Activated naive CD8-positive, alpha-beta T cell treated with anti-CD3 and anti-CD28 coated beads, Interleukin-2, amount 10 ng/mL, durations not matched to agents 7 days and 5 days (primary cell): ENCODE measurements at places on chromosomes 6 and 20. TPM values are rescaled to one million over a fixed set of nuclear protein-coding genes. Genes with fewer than 3 reads are reported as not detected.

- H3K27me3 ChIP-seq, result peaks cover 20% of the 10 kb centered on the region
- no peak for DNase-seq
- H3K36me3 ChIP-seq, result no peaks in the 10 kb centered on the region
- no peaks in the 10 kb centered on the region for H3K4me1 ChIP-seq
Observed at GRCh38 chr6:105566503-105566902, 163.6 kb upstream of the PREP start.

DNA sequence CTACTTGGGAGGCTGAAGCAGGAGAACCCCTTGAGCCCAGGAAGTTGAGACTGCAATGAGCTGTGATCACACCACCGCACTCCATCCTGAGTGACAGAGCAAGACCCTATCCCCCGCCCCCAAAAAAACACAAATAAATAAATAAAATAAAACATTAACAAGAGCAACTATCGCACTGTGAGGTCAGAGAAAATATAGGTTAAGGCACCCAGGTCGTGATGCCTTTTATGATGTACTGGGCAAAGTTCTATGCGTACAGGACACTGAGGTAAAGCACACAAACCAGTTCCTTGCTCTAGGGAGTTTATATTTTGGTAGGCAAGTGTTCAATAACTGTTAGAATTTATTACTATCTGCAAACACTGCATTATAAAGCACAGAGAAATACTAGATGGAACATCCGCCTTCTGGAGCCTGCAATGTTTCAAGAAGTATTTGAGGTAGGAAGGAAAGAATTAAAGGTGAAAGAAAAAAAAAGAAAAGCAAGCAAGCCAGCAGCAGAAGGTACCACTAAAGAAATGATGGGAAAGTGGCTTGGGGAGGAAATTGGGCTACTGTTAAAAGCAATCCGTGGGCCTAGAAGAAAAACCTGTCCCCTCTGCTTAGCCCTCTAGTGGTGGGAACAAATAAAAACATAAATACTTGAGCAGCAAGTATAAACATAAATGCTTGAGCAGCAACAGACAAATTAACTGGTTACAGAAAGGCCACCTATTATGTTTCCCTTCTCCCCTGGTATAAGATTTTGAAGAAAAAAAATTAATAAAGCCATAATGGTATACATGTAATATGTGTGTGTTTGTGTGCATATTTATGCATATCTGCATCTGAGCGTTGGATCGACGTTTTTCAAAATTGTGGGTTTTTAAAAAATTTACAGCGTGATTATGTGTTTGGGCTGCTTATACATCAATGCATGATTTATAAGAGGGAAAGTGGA lies 128.0 kb downstream of the PHACTR1 start:
- H3K27me3 ChIP-seq, result no peaks in the 10 kb centered on the region
- H3K36me3 ChIP-seq, result no peaks in the 10 kb centered on the region
- no peak overlapping the region for H3K27ac ChIP-seq
- DNase-seq, result no peak
- no peak overlapping the region for H3K4me3 ChIP-seq

DNA sequence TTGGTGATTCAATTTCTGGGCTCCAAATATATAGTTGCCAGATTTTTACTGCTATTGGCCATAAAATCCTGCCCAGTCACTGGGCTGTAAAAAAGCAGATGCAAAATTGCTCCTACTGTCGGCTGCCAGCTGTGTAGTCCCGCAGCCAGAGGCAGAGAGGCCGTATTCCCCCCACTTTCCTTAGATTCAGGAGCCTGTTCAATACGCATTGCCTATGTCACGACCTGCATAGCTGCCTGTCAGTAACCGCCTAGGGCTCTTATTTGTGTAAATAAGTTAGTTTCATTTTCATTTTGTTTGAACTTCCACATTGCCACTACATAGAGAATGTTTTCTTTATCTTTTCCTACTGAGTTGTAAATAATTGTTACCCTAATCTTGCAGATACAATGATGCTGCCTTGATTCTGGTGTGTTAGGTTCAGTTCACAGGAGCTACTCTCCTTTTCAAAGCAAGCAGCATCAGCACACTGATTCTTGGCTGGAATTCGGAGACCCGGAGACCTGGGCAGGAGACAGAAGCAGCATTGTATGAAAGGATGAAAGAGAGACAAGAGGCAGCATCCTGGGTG lies 46.0 kb upstream of the UST start:
- peaks cover 6% of the 10 kb centered on the region for H3K4me1 ChIP-seq
- no peak for DNase-seq
- H3K36me3 ChIP-seq, result no peaks in the 10 kb centered on the region
- H3K27ac ChIP-seq, result peak overlapping the region; percentile 55

Gene CD109
- total RNA-seq, result 1.8 TPM

Gene FILIP1
- not detected for total RNA-seq

Gene SIRPB2
- not detected for total RNA-seq

Gene SPEF1
- total RNA-seq, result not detected

Gene CALHM5
- not detected for total RNA-seq

- H3K4me3 ChIP-seq, result no peak overlapping the region
- no peak for DNase-seq
- H3K27ac ChIP-seq, result no peak overlapping the region
- no peaks in the 10 kb centered on the region for H3K36me3 ChIP-seq
Observed at GRCh38 chr20:6471110-6471647, 296.3 kb upstream of the BMP2 start.

GRCh38 chr6:5128351-5128750 lies 43.2 kb downstream of the PPP1R3G start:
- H3K27me3 ChIP-seq, result no peaks in the 10 kb centered on the region
- H3K4me3 ChIP-seq, result no peak overlapping the region
- H3K4me1 ChIP-seq, result peaks cover 2% of the 10 kb centered on the region
- no peaks in the 10 kb centered on the region for H3K36me3 ChIP-seq

DNA sequence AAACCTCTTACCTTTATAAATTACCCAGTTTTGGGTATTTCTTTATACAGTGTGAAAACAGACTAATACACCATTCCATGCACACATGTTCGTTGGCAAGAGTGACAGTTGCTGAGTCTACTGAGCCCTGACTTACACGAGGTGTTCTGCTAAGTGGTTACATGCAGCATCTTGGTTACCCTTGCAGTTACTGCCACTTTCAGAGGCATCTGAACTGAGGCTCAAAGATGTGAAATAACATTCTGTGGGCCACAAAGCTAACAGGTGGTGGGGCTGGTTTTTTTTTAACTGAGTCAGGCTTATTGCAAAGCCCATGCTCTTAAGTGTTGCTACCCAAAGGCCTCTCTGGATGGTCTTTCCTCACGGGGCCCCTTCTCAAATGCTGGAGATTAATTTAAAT lies 54.4 kb upstream of the GTSF1L start:
- H3K27me3 ChIP-seq, result peaks cover 18% of the 10 kb centered on the region
- DNase-seq, result no peak
- H3K27ac ChIP-seq, result no peak overlapping the region
- peaks cover 8% of the 10 kb centered on the region for H3K4me1 ChIP-seq

GRCh38 chr20:48282591-48283228 lies 497.4 kb upstream of the SULF2 start:
- no peak overlapping the region for H3K4me3 ChIP-seq
- no peak for DNase-seq
- peaks cover 11% of the 10 kb centered on the region for H3K27me3 ChIP-seq
- H3K4me1 ChIP-seq, result no peaks in the 10 kb centered on the region

Gene ZNF292
- 77.6 TPM for total RNA-seq

Gene KIFC1
- total RNA-seq, result 117 TPM

DNA sequence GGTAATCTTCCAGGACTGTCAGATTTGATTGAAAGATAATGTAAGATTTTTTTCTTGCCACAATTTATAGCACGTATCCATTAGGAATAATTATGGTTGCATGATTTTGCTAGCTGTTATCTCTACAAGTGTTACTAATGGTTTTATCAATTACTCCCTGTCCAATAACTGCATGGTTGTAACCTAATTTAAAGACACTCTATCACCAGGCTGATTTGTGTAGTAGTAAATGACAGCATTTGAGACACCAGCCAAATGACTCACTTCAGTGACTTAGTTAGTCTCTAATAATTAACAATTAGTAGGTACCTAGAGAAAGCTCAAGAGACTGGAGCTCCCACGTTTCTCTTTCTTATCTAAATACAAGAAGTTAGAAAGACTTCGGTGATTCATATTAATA lies 453.8 kb upstream of the POU3F2 start:
- DNase-seq, result no peak
- H3K4me3 ChIP-seq, result no peak overlapping the region
- H3K27ac ChIP-seq, result no peak overlapping the region
- H3K27me3 ChIP-seq, result no peaks in the 10 kb centered on the region

Gene C6orf132
- 0.14 TPM for total RNA-seq

GRCh38 chr6:151701911-151702562 lies 105.4 kb upstream of the ESR1 start:
- no peaks in the 10 kb centered on the region for H3K36me3 ChIP-seq
- DNase-seq, result no peak
- peaks cover 2% of the 10 kb centered on the region for H3K27me3 ChIP-seq
- H3K4me3 ChIP-seq, result no peak overlapping the region
- H3K27ac ChIP-seq, result no peak overlapping the region

DNA sequence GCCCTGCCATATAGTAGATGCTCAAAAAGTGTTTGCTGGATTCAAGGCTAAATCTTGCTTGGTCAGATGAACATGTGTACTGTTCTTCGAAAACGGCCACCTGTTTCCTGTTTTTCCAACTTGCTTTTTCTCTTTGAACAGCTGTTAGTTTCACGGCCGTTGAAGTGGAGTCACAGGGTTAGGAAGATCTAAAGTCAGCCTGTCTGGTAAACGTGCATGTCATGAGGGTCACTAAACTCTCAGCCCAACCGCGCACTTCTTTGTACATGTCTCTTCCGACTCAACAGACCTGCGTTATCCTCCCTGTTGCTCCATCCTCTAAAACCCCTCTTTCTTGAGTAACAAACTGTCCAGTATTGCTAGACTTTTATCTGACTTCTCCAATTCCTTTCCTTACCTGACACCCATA lies 93.2 kb upstream of the MAN1A1 start:
- H3K4me3 ChIP-seq, result no peak overlapping the region
- DNase-seq, result no peak
- peaks cover 13% of the 10 kb centered on the region for H3K36me3 ChIP-seq
- H3K4me1 ChIP-seq, result peaks cover 15% of the 10 kb centered on the region

DNA sequence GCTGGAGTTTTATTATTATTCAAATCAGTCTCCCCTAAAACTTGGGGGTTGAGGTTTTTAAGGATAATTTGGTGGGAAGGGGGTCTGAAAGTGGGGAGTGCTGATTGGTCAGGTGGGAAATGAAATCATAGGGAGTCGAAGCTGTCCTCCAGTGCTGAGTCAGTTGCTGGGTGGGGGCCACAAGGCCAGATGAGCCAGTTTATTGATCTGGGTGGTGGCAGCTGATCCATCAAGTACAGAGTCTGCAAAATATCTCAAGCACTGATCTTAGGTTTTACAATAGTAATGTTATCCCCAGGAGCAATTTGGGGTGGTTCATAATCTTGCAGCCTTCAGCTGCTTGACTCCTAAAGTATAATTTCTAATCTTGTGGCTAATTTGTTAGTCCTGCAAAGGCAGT lies 146.0 kb upstream of the SPACA1 start:
- H3K4me1 ChIP-seq, result no peaks in the 10 kb centered on the region
- H3K4me3 ChIP-seq, result no peak overlapping the region
- no peak overlapping the region for H3K27ac ChIP-seq

DNA sequence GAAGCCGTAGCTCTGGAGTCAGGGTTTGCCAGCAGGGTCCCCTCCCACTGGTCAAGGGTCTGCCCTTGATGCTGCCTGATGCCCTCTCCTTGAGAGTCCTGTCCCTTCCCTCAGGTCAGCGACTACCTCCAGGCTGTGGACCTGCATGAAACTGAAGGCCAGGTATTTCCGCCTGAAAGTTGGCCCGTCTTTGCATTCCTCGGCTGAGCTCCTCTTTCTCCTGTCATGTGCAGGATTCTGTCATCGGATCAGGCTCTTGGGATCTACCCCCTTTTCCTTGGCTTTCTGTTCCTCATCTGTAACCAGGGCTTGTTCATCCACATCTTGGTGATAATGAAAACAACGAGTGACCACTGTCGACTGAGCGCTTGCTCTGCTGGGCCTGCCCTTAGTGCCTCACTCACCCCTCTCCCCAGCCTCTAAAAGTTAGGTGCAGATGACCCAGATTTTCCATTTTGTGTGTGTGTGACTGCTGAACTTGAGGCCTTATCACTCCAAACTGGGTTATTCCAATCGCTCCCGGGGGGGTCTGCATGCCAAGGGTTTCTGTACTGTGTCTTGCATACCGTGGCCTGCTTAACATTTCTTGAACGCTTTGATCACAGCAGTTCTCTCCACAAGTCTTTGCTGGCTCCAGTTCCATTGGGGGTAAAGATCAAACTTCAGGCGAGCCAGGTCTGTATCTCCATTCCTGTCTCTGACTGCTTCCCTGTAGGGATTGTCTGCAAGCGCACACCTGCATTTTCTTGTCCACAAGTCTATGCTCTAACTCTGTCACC lies 81.6 kb downstream of the DTD1 start:
- no peaks in the 10 kb centered on the region for H3K36me3 ChIP-seq
- H3K4me1 ChIP-seq, result no peaks in the 10 kb centered on the region
- no peak overlapping the region for H3K27ac ChIP-seq
- no peak for DNase-seq
- H3K4me3 ChIP-seq, result no peak overlapping the region
- H3K27me3 ChIP-seq, result no peaks in the 10 kb centered on the region

DNA sequence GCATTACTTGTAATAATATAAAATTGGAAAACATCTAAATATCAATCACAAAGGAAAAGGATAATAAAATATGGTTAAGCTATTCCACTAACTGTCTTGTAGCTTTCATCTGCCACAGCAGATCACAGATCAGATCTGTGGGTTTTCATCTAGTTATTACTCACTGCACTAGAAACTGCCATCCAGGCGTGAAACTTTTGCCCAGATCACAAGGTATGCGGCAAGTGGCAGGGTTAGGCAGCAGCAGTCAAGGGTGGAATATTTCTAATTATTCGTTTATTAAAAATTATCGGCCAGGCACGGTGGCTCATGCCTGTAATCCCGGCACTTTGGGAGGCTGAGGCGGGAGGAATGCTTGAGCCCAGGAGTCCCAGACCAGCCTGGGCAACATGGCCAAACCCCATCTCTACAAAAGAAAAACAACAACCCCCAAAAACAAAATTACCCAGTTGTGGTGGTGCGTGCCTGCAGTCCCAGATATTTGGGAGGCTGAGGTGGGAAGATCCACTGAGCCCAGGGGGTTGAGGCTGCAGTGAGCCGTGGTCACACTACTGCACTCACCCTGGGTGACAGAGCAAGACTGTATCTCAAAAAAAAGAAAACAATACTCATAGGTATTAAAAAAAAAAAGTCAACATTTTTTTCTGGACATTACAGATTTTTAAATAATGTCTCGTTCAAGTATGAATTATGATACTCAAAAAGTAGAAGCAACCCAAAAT lies 32.1 kb downstream of the BEND3 start:
- no peak overlapping the region for H3K27ac ChIP-seq
- no peak overlapping the region for H3K4me3 ChIP-seq
- peaks cover 7% of the 10 kb centered on the region for H3K4me1 ChIP-seq
- H3K27me3 ChIP-seq, result no peaks in the 10 kb centered on the region
- DNase-seq, result no peak

DNA sequence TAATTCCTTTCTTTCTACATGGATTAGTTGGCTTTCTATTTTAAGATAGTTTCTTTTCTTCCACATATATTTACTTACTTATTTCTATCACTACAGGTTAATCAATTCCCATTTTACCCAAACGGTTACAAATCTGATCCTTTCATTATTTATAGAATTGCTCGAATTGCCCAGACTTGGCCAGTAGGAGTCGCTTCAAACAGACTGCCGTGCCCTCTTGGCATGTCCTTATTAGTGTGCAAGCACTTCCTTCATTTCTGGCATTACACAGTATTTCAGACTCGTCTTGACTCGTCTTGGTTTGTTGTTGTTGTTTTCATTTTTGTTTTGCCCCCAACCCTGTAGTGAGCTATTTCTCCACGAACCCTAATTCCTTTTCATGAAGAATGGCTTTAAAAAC lies 74.6 kb downstream of the SAMD3 start:
- H3K27ac ChIP-seq, result no peak overlapping the region
- no peak overlapping the region for H3K4me3 ChIP-seq
- no peaks in the 10 kb centered on the region for H3K4me1 ChIP-seq
- no peak for DNase-seq
- H3K36me3 ChIP-seq, result peaks cover 46% of the 10 kb centered on the region
